ENCODE measurements at places on chromosomes 6 and 20.

DNA sequence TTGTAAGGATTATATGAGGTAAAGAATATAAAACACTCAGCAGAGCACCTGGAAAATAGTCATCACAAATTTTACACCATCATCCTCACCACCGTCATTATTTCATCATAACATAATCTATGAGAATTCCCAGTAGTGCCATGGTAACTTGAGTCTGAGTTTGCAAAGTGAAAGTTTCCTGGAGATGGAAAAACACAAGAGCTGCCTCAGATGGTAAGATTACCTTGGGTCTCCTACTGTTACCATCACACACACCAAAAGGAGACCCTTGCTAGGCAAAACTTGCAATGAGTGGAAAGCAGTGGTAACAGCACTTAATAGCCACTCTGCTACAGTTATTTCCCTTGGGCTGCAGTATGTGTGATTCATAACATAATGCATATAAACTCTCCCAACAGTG, 589.8 kb downstream of the RNF144B start:
- DNase-seq: no peak

DNA sequence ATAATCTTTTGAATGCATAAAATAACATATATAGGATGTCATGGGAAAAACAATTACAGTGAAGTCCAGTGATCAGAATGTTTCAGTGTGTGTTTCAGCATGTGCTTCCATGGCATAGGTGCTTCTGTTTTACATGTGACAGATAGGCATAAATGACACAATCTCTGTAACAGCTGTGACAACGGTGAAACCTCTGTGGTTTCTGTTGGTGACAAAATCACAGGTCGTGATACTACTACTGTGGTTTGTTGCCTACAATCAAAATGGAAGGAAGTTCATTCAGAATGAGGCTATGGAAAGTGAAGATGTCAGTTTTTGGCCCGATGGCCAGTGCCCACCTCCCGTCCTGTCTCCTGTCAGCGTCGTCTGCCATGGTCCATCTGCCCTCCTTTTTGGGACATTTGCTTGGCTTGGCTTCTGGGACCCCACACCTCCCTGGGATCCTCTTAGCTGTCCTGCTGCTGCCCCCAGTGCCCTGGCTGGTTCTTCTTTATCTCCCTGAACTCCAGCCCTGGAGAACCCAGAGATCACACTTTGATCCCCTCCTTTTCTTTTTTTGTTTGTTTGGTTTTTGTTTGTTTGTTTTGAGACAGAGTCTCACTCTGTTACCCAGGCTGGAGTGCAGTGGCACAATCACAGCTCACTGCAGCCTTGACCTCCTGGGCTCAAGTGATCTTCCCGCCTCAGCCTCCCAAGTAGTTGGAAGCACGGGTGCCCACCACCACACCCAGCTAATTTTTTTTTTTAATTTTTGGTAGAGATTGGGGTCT, 79.3 kb upstream of the NAA20 start:
- DNase-seq: no peak

GRCh38 chr6:39128106-39128505, 13.1 kb upstream of the SAYSD1 start:
- DNase-seq: no peak

- DNase-seq: no peak
Measured at GRCh38 chr6:157615420-157615769, 207.7 kb upstream of the SNX9 start.

- DNase-seq: no peak
Measured at GRCh38 chr6:90612313-90612680, 25.4 kb upstream of the MAP3K7 start.

GRCh38 chr6:43699564-43700186, 12.1 kb upstream of the MRPS18A start:
- DNase-seq: no peak

GRCh38 chr6:83218646-83219045, 25.5 kb downstream of the RWDD2A start:
- no peak for DNase-seq

GRCh38 chr20:7879883-7880282, 60.4 kb downstream of the HAO1 start:
- no peak for DNase-seq

DNA sequence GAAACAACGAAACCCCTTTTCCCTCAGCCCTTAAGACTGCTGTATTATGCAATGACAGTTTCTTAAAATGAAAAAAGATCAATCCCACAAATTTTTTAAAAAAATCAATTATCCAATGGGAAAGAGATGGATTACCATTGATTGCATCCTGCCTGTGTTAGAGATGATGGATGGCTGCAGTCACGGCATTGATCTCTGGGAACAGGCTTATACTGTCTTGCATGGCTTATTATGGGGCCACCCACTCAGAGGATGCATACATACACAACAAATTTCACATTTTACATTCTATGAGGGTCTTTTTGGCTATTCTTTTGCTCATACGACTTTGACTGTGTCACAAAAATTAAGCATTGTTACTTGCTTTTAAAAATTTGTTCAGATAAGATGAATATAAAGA, 724.3 kb downstream of the HDGFL1 start:
- no peak for DNase-seq

DNA sequence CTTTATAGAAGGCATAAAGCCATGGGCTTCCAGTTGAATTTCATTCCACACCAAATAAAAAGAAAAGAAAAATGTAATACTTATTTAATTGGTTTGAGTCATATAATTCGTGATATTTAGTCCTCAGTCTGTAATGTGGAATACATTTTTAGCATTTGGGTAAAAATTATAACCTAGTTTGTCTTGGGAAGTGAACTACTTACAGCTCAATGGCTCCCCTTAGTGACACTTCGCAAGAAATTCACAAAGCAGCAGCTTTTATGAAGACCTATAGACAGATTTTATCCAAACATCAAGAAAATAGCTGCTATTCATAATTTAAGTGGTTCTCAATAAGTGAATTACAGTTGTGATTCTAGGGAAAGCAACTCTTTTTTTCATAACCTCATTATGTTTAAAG, 72.1 kb downstream of the RSPO3 start:
- peak; percentile 13 for DNase-seq

- peak; percentile 65 for DNase-seq
Measured at GRCh38 chr6:42901538-42901957, 14.3 kb upstream of the PTCRA start.

DNA sequence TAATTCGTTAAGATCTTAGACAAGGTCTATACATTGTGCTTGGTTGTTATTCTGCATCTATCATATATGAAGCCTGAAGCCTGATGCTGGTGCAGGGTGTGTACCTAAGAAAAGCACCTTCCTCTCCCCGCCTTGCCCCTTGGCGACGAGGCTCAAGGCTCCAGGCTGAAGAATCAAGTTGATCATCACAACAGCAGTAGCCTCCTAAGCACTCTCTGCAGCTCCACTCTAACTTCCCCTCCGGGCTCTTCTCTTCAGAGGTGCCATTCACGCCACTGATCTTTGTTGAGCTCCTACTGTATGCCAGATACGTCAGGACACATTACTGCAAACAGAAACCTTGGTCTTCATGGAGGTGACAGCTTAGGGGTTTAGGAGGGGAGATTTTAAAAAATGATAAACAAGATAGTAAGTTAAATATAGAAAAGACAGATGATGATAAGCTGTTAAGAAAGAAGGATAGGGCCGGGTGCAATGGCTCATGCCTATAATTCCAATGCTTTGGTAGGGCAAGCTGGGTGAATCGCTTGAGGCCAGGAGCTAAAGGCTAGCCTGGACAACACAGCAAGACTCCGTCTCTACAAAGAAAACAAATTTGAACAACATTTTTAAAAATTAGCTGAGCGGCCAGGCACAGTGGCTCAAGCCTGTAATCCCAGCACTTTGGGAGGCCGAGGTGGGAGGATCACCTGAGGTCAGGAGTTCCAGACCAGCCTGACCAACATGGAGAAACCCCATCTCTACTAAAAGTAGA, 38.4 kb upstream of the ZNF217 start:
- DNase-seq: no peak

- no peak for DNase-seq
Measured at GRCh38 chr6:137690034-137690433, 177.0 kb upstream of the TNFAIP3 start.

GRCh38 chr6:46324706-46325105, 153.9 kb upstream of the ENPP5 start:
- DNase-seq: no peak

DNA sequence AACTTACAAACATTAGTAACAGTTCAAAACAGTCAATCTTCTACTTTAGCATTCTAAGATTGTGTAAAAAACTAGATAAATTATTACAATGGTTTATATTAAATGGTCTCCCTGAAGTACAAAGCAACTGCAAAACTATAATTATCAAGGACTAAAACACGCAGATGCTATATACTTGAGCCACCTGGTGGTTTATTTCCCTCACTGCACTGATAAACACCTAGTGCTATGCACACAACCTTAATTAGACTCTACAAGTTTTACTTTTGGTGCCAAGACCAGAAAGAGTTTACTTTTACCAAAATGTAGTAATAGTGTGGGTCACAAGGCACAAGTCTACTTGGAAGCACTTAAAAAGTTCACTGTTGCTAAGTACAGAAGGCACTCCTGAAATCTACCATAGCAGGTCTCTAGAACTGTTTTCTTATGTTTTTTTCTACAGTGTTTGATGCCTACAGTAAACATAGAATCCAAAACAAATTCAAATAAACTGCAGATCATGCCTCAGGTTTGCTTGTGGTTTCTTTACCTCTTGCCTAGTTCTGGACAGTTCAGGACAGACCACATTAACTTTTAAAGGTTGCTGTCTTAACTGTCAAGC, 49.2 kb downstream of the GMDS start:
- DNase-seq: peak; percentile 31

- no peak for DNase-seq
Measured at GRCh38 chr20:47058236-47058635, 163.6 kb downstream of the EYA2 start.

- DNase-seq: no peak
Measured at GRCh38 chr6:31587791-31588777, 2.0 kb downstream of the LST1 start.

- no peak for DNase-seq
Measured at GRCh38 chr6:159148641-159149040, 20.6 kb upstream of the FNDC1 start.

DNA sequence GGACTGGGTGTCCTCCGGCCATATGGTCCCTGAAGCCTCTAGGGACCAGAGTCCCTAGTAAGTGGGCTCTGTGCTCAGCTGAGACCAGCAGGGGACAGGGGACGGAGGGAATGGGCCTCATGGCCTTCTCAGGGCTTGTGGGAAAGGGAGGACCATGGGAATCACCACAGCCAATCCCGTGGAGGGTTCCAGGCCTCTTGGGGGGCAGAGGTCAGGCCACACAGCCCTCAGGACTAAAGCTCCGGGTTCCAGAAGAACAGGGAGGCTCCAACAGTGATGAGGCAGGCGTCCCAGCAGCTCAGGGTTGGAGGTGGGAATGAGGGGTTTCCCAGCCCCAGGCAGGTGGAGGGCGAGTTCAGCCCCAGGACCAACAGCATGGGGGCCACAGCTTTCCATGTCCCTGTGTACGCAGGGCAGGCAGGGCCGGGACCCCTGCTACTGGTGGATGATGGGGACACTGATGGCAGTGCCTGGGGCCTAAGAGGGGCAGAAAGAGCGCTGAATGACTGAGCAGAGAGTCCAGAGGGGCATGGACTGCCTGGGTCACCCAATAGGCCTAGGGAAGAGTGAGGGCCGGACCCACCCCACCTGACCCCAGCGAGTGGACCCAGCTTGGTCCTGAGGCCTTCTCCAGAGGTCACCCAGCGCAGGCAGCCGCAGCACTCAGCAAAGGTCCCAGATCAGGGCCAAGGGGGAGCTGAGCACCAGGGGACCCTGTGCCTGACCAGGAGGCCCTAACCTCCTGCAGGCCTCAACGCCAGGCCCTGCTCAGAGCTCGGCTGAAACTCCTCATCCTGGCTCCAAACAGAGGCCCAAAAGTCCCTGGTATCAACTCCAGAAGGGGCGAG, 8.8 kb downstream of the MYL9 start:
- DNase-seq: no peak

DNA sequence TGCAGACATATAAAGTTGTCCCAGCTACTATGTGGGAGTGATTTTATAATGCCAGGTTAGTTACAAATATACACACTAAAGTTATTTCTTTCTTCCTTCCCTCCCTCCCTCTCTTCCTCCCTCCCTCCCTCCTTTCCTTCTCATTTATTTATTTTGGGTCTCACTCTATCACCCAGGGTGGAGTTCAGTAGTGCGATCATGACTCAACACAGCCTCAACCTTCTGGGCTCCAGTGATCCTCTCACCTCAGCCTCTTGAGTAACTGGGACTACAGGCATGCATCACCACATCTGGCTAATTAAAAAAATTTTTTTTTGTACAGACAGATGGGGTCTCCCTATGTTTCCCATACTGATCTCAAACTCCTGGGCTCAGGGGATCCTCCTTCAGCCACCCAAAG, 59.2 kb downstream of the PHF20 start:
- no peak for DNase-seq

DNA sequence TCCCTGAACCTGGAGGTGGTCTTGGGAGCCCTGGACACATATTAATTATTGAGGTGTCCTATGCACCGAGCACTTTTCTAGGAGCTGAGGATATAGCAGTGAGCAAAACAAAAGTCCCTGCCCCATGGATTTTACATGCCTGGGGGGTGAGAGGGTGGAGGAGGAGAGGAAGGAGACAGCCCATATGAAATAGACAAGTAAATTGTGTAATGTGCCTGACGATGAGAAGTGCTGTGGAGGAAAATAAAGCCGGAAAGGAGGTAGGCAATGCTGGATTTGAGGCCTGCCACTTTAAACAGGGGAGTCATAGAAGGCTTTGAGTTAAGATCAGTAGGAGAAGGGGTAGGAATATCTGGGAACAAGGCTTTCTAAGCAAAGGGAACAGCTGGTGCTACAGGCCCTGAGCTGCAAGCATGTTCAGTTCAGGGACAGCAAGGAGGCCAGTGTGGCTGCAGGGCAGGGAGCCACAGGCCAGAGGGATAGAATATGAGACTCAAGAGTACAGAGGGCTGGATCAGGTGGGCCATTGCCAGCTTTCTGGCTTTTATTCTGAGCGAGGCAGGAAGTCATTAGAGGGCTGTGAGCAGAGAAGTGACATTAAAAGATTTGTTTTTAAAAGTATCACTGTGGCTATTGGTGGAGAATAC, 19.1 kb upstream of the MYLIP start:
- DNase-seq: no peak

DNA sequence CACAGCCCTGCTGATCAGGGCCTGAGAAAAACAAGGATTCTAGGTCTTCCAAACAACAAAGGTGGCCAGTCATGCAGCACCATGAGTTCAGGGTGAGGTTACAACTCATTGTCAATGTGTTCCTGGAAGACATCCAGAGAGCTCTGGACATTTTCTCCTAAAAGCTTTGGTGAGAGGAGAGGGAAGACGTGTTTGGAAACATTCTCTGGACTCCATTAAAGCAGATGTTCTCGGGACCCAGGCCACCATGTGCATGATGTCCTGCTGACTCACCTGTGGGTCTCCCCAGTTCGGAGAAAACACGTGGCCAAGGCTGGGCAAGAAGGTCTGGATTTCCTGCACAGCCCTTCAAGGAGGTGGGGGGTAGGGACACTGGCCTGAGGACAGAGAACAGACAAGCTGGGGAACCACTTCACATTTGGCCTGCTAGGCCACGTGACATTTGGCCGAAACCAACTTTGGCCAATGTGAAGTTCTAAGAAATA, 61.6 kb downstream of the KCNB1 start:
- DNase-seq: no peak

- DNase-seq: no peak
Measured at GRCh38 chr6:116881236-116881635, 4.2 kb downstream of the RFX6 start.

GRCh38 chr6:26223228-26223627, 136.0 kb downstream of the HFE start:
- no peak for DNase-seq
